ENCODE measurements at places on chromosomes 2 and 18. TPM values are rescaled to one million over a fixed set of nuclear protein-coding genes. Genes with fewer than 3 reads are reported as not detected.

Gene CNDP1
- total RNA-seq: 0.75 TPM

Gene TEKT4
- not detected for total RNA-seq

Gene HOXD13
- 0.63 TPM for total RNA-seq

Gene MSTN
- 0.29 TPM for total RNA-seq

Gene TP53I3
- total RNA-seq: 40.2 TPM

Gene HNMT
- total RNA-seq: 18.8 TPM

Gene MROH2A
- not detected for total RNA-seq

Gene ATRAID
- total RNA-seq: 106 TPM

Gene CENPA
- total RNA-seq: 8.8 TPM

Gene LTBP1
- 80.2 TPM for total RNA-seq

Gene DSG4
- 0.09 TPM for total RNA-seq

Gene ZBTB7C
- 9.1 TPM for total RNA-seq

Gene C2orf80
- not detected for total RNA-seq

Gene TLX2
- 0.18 TPM for total RNA-seq

Gene RESP18
- total RNA-seq: not detected

Gene LYPD6
- 16.2 TPM for total RNA-seq

Gene AKAIN1
- not detected for total RNA-seq

Gene ANO7
- 3.8 TPM for total RNA-seq

Gene CNTNAP5
- 0.29 TPM for total RNA-seq

Gene TMEM131
- total RNA-seq: 46.9 TPM

Gene SERPINB2
- total RNA-seq: 1.00 TPM

Gene BMP10
- not detected for total RNA-seq

Gene MTCL1
- 24.7 TPM for total RNA-seq

Gene L3MBTL4
- total RNA-seq: 15.9 TPM

Gene GYPC
- total RNA-seq: 39.7 TPM

Gene CXCR1
- total RNA-seq: not detected

Gene PROM2
- total RNA-seq: 20.3 TPM

Gene PRKAG3
- total RNA-seq: 2.9 TPM

Gene STARD6
- not detected for total RNA-seq

Gene SLC1A4
- 6.0 TPM for total RNA-seq

Gene ARL5A
- 58.7 TPM for total RNA-seq

Gene ARHGAP28
- total RNA-seq: 161 TPM

Gene RAB6C
- 0.16 TPM for total RNA-seq

Gene MAP3K19
- not detected for total RNA-seq

Gene CREG2
- 0.42 TPM for total RNA-seq

Gene ASB18
- not detected for total RNA-seq

Gene KCNG2
- total RNA-seq: not detected

All from mesothelial cell of epicardium (in vitro differentiated cells).